ENCODE measurements at places on chromosomes 16 and 17.

DNA sequence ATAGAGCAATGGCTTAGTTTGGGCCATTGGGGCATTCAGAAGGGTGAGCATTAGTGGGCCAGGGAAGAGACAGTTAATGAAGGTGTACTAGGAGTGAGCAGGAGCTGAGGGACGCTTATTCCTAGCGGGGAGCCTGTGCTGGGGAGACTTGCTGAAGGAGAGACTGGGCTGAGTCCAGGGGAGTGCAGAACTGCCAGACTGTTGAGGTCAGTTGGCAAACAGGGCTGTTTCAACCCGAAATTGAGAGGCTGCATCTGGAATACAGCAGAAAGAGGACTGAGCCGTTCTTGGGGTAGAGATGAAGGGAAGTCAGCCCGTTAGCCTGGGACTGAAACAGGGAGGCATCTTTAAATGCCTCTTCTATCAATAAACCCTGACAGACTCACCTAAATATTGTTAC is 33.2 kb downstream of the MAP2K6 start:
- no peak for DNase-seq

GRCh38 chr17:42039794-42040763 is 10.3 kb downstream of the C17orf113 start:
- DNase-seq = no peak

DNA sequence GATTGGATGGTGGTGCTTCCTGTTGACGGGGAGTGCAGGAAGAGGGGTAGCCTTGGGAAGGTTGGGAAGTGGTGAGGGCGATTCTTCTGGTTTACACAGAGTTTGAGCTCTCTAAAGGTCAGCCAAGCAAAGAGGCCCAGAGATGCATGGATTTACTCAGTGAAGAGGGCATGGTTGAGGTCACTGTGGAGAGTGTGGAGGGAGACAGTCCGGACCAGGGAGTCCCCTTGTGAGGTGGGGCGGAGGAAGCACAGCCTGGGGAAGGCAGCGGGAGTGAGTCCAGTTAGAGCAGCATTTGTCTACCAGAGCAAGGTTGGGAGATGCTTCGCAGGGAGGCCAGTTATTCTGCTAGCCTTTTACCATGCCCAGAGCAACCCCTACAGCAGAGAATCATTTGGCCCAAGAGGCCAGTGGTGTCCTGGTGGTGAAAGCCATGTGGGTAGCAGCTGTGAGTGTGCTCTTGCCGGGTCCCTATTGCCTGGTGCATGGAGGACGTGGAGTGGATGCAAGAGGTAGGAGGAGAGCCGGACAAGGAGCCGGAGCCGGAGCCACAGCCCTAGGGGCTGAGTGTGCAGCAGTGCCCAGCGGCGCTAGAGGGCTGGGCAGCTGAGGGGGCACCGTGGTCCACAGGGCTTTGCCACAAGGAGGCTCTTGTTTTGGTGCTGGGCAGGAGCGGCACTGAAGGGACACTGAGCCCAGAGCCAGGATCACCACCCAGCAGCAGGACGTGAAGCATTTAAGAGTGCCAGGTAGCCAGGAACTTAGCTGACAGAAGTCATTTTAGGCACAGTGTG is 27.7 kb downstream of the PRMT7 start:
- DNase-seq = no peak

GRCh38 chr17:13537871-13538643 is 63.7 kb downstream of the HS3ST3A1 start:
- no peak for DNase-seq

- DNase-seq = no peak
Measured at GRCh38 chr17:32136856-32137255, 5.4 kb upstream of the RHOT1 start.

DNA sequence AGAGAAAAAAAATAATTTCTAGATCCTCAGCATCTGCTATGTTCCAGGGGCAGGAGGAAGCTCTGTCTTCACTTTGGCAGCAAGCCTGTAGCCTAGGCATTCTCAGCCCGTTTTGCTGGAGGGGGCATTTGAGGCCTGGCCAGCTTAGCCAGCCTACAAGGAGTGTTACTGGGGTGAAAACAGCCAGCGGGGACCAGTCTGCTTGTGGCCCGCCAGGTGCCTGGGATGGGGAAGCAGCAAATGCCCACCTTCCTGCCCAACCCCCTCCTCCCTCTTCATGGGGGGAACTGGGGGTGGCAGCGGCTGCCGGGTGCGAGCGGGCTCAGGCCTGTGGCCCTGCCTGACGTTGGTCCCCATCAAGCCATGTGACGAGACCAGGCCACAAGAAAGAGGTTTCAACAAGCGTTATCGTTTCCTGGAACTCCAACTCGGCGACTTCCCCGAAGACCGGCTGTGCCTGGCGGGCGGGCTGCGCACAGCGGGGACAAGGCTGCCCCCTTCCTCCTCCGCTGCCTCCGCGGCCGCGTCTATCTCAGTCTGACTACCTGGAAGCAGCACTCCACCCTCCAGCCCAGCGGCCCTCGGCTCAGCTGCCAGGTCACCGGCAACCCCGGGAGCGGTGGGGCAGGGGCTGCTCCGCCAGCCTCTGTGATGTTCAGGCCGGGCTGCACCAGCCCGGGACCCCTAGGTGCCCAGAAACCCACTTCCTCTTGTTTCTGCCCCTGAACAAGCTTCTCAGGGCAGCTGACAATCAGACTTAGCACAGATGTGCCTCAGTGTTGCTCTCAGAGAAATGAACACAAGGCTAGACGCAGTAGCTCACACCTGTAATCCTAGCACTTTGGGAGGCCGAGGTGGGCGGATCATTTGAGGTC is 22.9 kb downstream of the SOCS1 start:
- DNase-seq = peak; percentile 90

DNA sequence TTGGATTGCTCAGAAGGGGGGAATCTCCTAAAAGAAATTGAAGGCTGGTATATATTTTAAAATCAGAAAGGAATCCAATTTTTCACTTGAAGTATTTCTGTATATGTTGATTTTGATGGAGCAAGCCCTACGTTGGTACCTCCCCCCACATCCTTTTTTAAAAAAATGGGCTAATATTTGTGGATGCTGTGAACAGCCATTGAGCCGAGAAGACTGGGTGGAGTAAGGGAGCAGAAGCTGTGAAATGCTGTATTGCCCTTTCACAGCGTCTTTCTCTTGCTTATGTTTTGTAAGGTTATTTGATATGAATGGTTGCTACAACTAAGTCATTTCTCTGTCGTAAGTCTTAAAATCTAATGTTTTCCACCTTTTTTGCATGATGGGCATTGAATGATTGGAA is 2.3 kb downstream of the PAFAH1B1 start:
- no peak for DNase-seq

GRCh38 chr17:77746896-77747554 is 211.5 kb upstream of the TNRC6C start:
- DNase-seq = no peak

DNA sequence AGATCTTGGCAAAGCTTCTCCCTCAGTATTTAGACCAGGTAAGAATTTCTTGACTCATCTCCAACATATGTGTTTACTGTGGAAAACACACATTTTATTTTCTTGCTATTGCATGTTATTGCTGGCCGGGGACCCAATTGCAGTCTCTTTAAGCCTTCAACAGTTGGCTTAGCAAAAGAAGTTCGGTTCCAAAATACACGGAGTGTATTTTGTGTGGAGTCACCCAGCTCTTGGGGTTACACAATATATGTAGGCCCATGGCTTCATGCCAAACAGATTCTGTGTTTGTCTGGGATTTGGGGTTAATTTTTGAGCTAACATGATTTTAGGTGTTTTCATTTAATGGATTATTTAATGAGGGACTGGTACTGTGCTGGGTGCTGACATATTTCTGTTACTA is 4.0 kb downstream of the ALDH3A2 start:
- no peak for DNase-seq

GRCh38 chr17:80790021-80790765 is 201.4 kb upstream of the CHMP6 start:
- peak; percentile 34 for DNase-seq

DNA sequence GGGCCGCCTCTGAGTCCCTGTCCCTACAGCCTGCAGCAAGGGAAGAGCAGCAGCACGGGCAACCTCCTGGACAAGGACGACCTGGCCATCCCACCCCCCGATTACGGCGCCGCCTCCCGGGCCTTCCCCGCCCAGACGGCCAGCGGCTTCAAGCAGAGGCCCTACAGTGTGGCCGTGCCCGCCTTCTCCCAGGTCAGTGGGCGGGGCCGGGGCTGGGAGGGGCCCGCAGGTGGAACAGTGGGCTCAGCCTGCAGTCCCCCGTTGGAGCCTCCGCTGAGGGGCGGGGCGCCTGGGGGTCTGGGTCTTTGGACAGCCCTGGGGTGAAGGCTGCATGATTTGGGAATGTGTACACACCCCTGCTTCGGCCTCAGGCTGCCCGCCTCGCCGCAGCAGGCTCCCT is 58.6 kb upstream of the PVALEF start:
- DNase-seq = no peak

DNA sequence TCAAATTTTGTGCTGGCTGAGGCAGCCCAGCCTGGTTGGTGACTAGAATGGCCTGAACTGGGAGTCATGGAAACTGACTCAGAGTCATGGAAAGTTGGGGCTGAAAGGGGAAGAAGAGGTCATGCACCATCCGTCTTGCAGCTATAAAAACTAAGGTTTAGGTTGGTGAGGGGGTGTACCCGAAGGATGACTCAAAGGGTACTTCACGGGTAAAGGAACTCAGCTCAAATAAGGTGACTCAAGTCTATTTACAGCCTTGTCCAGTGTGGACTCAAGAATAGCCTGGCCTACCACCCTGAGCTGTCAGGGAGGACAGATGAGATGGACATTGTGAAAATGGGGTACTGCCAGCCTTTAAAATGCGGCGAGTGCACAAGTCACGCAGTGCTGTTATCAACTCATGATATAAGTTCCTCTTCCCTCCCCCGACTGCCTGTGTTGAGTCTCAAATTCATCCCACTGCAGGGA is 18.6 kb downstream of the CD300LB start:
- peak; percentile 72 for DNase-seq

DNA sequence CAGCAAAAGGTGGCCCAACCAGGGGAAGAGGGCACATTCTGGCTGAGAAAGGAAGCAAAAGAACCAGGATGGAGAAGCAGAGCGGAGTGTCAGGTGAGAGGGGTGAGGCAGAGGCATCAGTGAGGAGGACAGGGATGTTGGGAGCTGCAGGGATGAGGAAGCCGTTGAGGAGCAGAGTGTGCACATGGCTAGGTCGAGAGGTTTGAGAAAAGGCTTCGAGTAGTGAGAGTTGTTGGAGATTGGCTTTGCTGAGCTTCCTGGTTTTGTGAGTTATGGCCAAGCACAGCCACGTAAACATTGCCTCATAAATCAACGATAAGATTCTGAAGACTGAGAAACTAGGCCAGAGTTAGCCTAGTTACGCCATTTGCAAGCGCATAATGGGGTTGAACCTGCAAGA is 26.9 kb downstream of the DNAH2 start:
- no peak for DNase-seq

DNA sequence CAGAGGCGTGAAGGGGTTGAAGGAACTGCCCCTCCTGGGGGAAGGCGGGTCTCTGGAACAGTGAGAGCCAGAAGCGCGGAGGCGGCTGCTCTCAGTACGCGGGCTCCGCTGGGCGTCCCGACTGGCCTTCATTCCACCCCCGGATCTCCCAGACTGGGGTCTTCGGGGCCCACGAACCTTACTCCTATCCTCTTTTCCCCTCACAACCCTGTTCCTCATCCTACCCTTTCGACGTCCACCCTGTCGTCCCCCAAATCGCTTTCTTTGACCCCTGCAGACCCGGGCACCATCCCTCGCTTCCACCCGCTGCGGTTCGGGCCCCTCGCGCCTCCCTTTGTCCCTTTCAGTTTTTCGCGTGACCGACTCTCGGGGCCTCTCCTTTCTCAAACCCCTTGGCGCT is 2114.6 kb downstream of the TP53TG3F start:
- DNase-seq = no peak

DNA sequence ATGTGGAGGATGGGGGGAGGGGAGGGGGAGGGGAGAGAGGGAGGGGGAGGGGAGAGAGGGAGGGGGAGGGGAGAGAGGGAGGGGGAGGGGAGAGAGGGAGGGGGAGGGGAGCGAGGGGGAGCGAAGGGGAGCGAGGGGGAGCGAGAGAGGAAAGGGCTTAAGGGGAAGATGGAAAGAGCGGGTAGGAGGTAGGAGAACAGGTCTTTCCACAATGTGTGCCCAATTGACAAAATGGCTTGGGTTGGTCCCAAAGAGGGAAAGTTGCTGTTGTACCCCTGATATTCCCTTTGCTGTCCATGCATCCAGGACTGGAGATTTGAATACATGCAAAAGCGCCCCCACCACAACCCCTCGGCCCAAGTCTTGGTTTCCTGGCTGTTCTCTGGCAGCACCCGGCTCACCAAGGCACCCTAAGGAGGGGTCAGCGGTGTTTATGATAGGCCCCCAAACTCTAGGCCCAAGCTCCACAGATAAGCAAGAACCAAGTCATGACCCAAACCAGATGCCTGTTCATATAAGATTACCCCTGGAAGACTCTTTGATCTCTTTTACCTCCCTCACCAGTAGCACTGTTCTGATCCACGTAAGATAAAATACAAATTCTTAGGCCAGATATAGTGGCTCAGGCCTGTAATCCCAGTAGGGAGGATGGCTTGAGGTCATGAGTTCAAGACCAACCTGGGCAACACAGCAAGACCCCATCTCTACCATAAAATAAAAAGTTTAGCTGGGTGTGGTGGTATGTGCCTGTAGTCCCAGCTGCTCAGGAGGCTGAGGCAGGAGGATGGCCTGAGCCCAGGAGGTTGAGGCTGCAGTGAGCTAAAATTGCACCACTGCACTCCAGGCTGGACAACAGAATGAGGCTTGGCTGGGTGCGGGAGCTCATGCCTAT is 119.6 kb downstream of the ZFHX3 start:
- no peak for DNase-seq

DNA sequence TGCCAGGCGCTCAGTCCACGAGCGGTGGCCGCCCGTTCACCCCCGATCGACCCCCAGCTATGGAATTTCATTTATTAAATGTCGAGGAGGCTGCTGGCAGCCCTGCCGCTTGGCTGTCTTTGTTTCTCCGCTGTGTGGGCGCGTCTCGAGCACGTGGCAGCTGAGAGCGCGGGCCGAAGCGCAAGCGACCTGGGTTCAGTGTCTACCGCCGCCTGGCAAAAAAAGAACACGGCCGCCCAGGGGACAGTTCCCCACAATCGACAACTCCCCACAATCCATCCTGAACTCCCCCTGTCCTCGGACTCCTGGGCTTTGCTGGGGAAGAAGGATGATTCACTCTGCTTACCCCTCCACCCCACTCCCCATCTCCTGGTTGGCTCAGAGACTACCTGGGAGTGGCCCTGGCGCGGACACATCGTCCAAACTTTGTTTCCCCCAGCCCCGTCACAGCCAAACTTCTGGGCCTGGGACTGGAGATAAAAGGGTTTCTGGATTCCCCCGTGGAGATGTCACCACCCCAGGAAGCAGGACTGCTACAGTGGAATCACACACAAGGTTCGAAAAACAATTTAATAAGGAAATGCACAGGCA is 1.7 kb upstream of the ANKRD13B start:
- DNase-seq = peak; percentile 62

Data from activated naive CD8-positive, alpha-beta T cell treated with anti-CD3 and anti-CD28 coated beads, Interleukin-2, amount 50 U/mL, for 24 hours (primary cell).